ENCODE measurements at places on chromosomes 3 and 15. TPM values are rescaled to one million over a fixed set of nuclear protein-coding genes. Genes with fewer than 3 reads are reported as not detected.
A peak's percentile ranks its signal among the peaks of the same experiment; 100 is the strongest.

DNA sequence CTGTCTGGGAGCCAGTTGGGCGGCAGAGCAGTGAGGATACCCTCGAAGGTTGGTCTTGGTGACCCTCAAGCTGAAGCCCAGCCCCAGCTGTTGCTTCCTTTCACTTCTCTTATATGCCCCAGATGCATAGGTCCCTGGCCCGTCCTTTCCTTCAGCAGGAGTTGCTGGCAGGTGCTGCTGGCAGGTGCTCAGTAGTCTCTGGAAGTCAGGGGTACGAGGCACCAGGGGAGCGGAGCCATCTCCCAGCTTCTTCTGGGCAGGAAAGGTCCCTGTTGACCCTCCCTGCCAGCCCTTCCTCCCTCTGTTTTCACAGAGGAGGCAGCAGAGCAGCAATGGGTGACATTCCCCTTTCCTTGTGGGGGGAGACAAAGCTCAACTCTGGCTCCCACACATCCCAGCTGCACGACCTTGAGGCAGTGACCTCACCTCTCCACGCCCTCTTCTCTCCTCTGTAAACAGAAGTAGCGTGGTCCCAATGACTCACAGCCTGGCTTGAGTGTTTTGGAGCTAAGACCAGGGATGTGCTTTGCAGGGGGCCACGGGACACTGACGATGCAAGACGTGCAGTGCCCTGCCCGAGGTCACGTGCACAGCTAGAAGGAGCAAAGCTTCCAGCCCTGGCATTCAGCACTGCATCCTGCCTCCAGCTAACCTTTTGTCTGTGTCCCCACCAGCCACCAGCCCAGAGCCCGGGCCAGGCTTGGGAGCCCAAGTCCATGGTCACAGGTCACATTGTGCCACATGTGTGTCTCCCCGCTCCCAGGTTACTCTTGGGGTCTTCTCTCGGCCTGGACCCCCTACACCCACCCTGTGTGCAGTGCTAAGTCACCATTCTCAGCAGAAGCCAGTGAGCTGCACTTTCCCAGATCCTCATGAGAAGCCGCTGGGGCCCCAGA, 49.7 kb downstream of the SLC6A6 start:
- DNase-seq: no peak

GRCh38 chr3:101189796-101190195, 130.6 kb downstream of the IMPG2 start:
- no peak for DNase-seq

Gene GUCA1C
- total RNA-seq: not detected

Gene TFRC
- 81.2 TPM for total RNA-seq

GRCh38 chr3:28122227-28122626, 119.2 kb upstream of the CMC1 start:
- DNase-seq: no peak

GRCh38 chr3:173857154-173857553, 459.6 kb downstream of the NLGN1 start:
- no peak for DNase-seq

DNA sequence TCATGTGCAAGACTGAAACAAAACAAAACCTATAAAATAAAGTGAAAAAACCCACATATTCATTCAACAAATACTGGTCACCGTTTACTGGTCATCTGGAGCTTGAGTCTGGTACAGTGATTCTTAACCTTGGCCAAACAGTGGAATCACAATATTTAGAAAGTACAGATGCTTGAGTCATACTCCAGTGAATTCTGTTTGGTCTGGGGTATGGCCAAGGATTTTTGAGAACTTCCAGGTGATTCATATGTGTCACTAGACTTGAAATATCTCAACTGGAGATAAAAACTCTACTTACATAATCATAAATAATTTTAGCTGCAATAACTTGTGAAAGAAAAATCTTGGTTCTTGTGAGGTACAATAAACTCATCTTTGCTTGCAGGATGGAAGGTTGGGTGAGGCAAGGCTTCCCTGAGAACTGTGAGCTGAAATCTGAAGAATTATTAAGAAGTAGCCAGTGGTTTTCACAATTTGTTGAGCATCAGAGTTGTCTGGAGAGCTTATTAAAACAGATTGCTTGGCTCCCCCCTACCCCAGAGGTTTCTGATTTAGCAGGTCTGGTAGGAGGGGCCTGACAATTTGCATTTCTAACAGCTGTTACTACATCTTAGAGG, 9.6 kb downstream of the NEK11 start:
- no peak for DNase-seq

GRCh38 chr3:62445275-62445674, 71.9 kb upstream of the FEZF2 start:
- DNase-seq: no peak

Gene PLSCR4
- 1.1 TPM for total RNA-seq

DNA sequence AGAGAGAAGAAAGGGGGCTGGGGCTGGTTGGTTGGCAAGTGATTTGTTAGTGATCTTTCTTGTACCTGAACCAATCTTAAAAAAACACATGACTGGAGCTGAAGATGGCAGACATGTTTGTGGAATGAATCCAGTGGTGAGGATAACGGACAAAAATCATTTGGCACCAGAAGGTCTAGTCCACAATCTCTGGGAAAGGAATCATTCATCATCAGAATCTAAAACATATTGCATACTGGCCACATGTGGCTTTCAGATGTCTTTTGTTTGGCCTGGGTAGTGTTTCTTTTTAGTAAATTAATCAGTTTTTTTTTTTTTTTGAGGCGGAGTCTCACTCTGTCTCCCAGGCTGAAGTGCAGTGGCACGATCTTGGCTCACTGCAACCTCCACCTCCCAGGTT, 5.0 kb downstream of the NEK11 start:
- no peak for DNase-seq

DNA sequence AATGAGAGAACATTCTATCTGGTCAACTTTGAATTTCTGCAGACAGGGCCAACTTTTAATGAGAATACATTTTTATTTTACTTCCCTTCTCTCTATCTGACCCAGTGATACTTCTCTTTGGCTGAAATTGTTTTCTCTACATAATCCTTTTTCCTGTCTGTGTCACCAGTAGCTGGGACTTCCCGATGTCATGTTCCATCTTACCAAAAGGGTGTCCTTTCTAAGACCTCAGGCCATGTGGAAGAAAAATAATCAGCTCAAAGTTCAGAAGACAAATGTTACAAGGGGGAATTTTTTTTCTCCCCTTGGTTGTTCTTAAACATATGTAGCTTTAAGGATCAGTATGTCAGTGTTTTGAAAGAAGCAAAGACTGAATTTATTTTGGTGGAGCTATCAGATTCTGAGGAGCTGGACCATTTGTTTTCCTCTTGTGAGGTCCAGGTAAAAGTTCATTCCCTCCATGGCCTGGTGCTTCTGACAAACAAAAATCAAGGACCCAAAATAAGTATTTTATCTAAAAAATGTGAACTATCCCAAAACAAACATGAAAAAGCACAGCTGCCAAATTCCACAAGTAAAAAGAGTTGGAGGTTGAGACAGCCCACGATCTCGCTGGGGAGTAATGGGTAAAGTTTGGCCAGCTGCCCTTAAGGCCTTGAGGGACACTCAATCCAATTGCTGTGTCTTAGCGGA, 859.4 kb upstream of the NR2F2 start:
- DNase-seq: no peak

- DNase-seq: no peak
Measured at GRCh38 chr3:24069045-24069444, 124.0 kb downstream of the NR1D2 start.

DNA sequence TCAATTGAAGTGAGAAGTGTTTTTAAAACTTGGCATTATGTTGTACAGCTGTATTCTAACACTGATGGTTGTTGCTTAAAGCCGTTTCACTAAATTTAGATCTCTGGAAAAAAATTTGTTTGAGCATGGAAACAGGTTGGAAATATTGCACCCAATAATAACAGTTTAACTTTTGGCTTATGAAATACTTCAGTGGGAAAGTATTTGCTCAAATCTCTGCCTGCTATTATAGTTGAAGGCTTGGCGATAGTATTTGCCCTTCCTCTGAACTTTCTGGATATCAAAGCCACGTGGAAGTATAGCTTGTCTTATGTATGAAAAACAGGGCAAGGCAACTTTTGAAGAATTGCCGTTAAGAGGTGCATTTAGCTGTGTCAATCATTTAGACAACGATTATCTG, 270.3 kb upstream of the LRRFIP2 start:
- DNase-seq: no peak

- DNase-seq: no peak
Measured at GRCh38 chr3:151285940-151286339, 7.6 kb upstream of the P2RY14 start.

DNA sequence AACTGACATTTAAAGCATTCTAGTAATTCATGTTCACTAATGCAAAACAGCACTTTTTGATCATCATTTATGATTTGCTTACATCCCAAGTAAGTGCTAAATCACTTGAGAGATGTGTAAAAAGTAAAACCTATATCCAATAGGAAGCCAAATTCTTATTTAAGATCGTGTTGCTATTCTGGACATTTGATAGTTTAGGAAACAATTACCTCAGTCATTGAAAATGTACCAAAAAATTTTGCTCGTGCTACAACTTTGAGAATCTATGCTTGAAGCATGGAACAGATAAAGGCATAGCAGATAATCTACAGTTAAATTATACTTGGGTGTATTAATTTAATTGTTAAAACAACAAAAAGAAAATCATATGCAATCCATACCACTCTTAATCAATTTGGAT, 571.6 kb upstream of the NR2F2 start:
- no peak for DNase-seq

Gene ZIC4
- 4.5 TPM for total RNA-seq

GRCh38 chr15:81766829-81767475, 278.9 kb downstream of the MEX3B start:
- no peak for DNase-seq

DNA sequence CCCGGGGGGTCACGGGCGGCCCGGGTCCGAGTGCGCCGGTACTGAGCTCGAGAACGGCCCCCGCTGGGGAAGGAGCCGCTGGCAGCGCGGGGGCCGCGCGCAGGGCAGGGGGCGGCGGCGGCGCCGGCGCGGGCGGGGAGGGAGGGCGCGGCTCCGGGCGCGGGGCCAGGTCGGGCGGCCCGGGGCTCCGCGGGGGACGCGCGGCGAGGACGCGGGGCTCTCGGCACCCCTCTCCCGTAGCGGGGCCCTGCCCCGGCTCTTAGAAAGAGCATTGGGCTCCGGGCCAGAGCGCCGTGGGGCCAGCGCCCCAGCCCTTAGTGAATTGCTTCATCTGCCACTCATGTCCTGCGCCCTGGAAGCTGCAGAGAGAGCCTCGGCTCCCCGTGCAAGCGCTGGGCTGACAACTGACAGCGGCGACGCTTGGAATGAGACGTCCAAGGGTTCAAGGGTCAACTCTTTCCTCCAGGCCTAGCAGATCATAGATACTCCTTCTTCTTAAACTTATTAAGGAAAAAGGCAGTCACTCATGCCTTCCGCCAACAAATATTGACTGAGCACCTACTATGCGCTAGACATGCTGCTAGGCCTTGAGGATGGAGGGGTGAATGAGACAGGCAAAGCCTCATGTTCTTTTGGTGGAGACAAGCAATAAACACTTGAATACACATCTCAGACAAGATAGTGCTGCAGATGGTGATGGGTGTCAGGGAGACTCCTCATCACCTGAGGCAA, 140.8 kb downstream of the SMAD6 start:
- peak; percentile 29 for DNase-seq

DNA sequence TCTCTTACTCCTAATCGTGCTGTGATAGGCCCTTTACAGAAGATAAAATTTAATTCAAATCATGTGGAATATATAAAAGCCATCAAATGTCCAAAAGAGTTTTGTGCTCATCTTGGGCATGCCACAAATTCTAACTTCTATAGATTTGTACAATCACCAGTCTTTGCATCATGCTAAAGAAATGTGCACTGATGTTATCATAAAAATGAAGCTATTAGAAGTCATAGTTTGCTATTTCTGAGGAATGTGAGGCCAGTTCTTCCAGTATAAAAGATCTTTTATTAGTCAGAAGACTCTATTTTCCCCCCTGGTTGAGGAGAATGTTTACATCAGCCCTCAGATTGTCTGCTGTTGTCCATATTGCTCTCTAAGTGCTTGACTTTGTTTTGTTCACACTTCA, 2.1 kb upstream of the ANXA2 start:
- DNase-seq: no peak

Data from neural crest cell (in vitro differentiated cells).